ENCODE measurements at places on chromosomes 7 and 10.

DNA sequence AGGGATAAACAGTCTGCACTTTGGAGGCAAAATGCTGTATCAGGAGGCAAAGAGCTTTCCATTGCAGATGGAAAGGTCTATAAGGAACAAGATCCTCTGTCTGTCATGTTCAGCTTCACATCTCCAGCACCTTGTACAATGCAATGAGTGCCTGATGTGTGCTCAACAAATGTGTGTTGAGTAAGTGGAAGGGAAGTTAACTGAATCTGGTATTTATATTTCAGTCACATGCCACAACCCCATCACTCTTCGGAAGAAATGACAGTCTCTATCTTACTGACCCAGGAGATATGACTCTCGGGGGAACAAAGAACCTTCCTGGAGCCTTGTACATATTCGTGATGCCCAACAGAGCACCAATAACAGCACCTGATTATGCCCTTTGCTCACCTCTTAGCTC is 20.0 kb upstream of the DNAJC1 start:
- DNase-seq, result no peak

- no peak for DNase-seq
These were observed 335.7 kb upstream of the SHH start for GRCh38 chr7:156147756-156148504.

GRCh38 chr10:76695069-76695468 is 942.5 kb downstream of the KCNMA1 start:
- DNase-seq, result no peak

GRCh38 chr10:118286051-118286838 is 55.9 kb downstream of the FAM204A start:
- no peak for DNase-seq

DNA sequence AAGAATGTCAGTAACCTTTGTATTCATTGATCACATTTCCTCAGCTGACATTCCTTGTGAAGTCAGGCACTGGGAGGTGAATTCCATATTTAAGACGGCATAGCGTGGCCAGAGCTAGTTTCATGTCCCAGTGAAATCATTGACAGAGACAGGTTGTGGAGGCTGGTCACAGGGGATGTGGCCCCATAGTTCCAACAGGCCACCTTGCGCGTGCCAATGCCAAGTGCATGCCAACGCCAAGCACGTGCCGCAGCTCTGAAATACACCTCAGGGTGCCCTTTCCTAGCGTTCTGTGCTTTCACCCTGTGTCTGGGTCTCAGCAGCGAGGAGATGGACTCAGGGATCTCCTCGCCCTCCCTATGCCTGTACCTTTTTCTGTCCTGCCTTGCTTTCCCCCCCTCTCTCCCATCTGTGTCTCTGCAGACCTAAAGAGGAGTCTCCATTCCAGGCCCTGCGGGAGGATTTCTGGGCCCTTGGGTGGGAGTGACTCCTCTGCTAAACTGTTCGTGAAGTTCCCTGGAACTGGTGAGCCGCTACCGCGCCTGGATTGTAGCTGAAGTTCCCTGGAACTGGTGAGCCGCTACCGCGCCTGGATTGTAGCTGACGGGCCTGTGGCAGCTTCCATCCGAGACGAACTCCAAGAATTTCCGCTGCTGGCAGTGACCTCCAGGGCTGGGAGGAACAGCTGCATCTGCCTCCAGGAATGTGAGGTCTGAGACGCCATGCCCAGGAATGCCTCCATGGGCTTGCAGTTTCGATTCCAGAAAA is 19.7 kb downstream of the AQP1 start:
- DNase-seq, result peak; percentile 92

DNA sequence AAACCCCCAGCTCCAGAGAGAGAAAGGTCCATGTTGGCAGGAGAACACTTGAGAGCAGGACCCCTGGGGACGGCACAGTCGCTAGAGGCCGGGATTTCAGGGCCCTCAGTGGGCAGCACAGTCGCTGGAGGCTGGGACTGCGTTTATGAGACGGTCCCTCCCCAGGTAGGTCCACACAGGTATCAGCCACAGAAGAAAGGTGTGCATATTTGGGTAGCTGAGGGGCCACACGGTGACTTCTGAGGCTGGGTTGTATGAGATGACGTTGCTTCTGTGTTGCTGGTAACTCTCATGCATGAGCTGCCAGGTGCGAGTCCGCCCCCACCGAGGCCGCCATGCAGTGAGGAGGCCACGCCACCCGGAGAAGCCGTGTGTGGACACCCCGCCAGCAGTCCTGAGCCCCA is 56.9 kb upstream of the PPP2R2D start:
- no peak for DNase-seq

Measured in AG20443 (cell line).